NCI-H1417 treated with DMSO at 0.1 percent for 48 hours (cell line): ENCODE measurements at places on chromosomes 12 and 14.

GRCh38 chr12:38872156-38872555 lies 33.2 kb downstream of the CPNE8 start:
- no peak for DNase-seq

DNA sequence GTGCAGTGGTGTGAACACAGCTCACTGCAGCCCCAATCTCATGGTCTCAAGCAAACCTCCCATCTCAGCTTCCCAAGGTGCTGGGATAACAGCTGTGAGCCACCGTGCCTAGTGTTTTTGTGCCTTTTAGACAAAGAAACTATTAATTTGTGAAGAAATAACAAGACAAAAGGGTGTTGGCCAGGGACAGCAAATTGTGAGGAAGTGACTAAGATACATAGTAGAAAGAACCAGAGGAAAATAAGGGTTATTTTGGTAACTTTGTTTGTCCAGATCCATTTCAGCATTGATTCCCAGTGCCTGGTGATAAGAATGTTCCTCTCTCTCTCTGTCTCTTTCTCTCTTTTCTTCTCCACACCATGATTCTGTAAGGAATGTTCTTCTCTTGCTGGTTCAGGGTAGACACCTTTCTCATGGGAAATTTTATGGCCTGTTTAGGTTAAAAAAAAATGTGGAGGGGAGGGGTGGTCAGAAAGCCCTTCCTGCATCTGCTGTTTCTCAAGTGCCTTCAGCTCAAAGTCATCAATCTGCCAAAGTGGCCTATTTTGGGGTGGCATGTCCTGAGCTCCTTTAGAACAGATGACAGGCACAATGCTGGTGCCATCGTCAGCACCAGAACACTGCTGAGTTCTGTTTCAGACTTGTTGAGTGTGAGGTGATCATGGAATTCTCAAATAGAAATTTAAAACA lies 184.4 kb upstream of the EEA1 start:
- DNase-seq, result no peak

- no peak for DNase-seq
Measured at GRCh38 chr12:28865776-28866175, 283.3 kb upstream of the FAR2 start.

- no peak for DNase-seq
Measured at GRCh38 chr14:33347796-33348195, 409.1 kb downstream of the NPAS3 start.

- DNase-seq, result no peak
Measured at GRCh38 chr14:106277503-106277902, 751.1 kb downstream of the TMEM121 start.

- no peak for DNase-seq
Measured at GRCh38 chr14:69226736-69227135, 33.2 kb upstream of the GALNT16 start.

GRCh38 chr12:9198012-9198411 lies 10.2 kb downstream of the PZP start:
- DNase-seq, result no peak

DNA sequence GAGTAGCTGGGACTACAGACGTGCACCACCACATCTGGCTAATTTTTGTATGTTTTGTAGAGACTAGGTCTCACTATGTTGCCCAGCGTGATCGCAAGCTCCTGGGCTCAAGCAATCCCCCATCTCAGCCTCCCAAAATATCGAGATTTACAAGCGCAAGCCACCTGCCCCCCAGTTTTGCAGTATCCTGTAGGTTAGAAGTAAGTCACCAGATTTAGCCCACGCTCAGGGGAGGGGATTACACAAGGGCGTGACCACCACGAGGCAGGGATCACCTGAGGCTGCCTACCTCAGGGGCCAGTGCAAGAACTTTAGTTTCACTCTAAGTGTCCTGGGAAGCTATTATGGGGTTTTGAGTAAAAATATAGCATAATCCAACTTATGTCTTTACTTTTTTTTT lies 39.2 kb upstream of the PLEKHG6 start:
- no peak for DNase-seq

- no peak for DNase-seq
Measured at GRCh38 chr14:32985866-32986265, 47.2 kb downstream of the NPAS3 start.
